ENCODE measurements at places on chromosomes 5 and 9.

DNA sequence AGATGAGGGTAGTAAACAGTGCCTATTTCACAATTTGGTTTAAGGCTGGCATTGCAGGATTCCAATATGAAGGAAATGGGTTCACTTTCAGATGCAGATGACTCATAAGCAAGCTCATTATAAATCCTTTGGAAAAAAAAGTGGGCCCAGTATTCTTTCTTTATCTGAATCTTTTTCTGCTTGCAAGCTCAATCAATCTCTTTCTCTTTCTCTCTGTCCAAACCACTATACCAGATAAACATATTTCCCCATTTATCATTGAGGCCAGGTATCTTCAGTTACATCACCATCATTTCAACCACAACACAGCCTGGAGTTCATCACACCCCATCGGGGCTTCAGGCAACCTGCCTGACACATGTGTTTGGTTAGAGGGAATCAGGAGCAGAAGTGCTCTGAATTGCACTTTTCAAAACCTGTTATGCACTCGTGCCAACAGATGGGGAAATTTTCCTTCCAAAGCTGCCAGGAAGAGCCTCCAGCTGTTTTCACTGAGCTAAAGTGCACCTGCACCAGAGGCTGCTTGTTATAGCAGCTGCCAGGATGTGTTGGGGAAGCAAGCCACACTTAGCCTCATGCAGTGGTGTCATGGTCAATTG lies 30.0 kb upstream of the MAMDC2 start:
- DNase-seq, result peak; percentile 40

DNA sequence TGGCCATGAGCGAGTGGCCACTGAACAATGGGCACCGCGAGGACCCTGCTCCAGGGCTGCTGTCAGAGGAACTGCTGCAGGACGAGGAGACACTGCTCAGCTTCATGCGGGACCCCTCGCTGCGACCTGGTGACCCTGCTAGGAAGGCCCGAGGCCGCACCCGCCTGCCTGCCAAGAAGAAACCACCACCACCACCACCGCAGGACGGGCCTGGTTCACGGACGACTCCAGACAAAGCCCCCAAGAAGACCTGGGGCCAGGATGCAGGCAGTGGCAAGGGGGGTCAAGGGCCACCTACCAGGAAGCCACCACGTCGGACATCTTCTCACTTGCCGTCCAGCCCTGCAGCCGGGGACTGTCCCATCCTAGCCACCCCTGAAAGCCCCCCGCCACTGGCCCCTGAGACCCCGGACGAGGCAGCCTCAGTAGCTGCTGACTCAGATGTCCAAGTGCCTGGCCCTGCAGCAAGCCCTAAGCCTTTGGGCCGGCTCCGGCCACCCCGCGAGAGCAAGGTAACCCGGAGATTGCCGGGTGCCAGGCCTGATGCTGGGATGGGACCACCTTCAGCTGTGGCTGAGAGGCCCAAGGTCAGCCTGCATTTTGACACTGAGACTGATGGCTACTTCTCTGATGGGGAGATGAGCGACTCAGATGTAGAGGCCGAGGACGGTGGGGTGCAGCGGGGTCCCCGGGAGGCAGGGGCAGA lies 53.3 kb downstream of the JADE2 start:
- no peak for DNase-seq

GRCh38 chr9:38211002-38211401 lies 142.0 kb upstream of the SHB start:
- no peak for DNase-seq

- no peak for DNase-seq
Measured at GRCh38 chr5:80662108-80662507, 7.3 kb upstream of the DHFR start.

DNA sequence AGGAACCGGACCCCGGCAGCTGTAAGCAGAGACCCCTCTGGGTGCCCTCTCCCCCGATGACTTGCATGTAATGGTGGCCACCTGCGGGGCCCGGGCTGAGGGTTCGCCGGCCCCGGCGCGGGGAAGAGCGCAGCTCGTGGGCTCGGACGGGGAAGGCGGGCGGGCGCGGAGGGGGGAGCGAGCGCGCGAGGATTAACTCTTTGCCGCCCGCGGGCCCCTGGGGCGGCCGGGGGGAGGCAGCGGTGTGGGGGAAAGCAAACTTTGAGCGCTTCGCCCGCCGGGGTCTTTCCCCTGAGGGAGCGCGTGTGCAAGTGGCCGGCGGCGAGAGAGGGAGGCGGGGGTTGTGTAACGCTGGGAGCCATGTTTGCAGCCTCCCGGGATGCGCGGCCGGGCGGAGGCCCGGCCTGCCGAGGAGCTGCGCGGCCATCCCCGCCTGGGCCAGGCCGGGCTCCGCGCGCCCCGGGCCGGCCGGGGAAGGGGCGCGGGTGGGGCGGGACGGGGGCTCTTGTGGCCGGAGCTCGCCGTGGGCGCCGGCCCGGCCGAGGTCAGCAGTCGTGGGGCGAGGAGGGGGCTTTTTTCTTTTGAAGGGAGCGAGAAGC lies 547 bp downstream of the ANP32B start:
- DNase-seq, result peak; percentile 35

- no peak for DNase-seq
Measured at GRCh38 chr5:33828626-33829308, 63.0 kb downstream of the ADAMTS12 start.

DNA sequence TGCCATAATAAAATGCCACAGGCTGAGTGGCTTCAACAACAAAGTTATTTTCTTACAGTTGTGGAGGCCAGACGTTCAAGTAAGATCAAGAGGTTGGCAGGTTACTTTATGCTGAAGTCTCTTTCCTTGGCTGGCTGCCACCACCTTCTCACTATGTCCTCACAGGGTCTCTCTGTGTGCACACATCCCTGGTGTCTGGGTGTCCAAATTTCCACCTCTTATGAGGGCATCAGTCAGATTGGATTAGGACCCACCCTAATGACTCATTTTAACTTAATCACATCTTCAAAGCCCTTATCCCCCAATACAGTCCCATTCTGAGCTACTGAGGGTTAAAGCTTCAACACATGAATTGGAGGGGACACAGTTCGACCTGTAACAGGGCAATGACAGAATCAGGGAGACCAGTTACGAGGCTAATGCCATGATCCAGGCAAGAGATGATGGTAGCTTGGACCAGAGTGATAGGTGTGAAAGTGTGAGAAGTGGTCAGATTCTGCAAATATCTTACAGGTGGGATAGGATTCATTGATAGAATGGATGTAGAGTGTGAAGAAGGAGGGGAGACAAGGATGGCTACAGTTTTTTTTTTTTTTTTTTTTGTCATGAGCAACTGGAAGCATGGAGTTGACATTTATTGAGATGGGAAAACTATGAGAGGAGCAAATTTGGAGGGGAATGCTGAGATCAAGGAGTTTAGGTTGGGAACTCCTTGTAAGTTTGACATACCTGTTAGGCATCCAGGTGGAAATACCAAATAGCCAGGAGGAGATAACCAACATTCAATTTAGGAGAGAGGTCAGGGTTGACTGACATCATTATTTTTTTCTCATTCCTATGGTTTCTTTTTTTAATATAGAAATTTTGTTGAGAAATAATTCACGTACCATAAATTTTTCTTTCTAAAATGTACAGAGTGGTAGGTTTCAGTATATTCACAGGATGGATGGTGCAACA lies 39.6 kb upstream of the FGF1 start:
- no peak for DNase-seq

DNA sequence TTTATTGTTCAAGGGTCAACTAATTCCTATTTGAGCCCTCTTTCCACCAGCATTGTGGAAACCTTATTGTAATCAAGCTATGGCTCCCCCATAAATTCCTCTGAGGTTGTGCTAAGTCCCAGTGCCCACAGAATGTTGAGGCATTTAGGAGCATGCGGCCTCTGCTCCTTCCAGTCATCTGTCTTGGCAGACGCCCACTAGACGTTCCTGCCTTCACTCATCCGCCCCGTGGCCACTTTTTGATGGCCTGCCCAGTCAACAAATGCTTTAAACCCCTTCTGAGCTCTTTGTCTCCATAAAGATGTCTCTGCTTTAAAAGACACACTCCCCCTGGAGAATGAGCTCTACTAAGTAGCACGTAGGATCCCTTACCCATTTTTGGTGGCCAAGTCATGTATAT lies 104.7 kb downstream of the GAS1 start:
- DNase-seq, result no peak

GRCh38 chr5:123156577-123157296 lies 67.7 kb downstream of the PRDM6 start:
- no peak for DNase-seq

DNA sequence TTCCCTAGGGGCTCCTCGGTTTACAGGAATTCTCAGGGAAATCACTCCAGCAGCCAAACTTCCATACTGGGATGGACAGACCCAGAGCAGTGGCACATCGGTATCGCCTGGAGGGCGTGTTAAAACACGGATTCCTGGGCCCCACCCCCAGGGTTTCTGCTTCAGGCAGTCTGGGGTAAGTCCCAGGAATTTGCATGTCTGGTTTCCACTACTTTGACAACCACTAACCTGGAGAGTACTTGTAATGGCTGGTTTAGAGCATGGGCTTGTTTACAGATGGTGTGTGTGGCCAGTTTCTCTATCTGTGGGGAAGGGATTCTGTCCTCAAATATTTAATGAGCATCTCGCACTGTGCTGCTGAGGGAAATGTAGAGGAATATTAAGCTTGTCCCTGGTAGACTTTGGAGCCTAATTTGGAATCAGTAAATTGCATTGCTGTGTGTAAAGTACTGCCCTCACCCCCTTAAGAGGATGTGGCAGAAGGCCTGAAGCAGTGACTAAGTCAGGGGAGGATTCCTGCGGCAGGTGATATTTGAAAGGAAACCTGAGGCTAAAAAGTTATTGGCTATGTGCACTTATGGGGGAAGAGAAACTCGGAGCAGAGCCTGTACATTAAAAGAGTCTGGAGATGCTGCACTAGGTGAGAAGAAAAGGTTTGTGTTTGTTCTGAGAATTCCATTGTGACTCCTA lies 18.6 kb upstream of the TJP2 start:
- peak; percentile 69 for DNase-seq

DNA sequence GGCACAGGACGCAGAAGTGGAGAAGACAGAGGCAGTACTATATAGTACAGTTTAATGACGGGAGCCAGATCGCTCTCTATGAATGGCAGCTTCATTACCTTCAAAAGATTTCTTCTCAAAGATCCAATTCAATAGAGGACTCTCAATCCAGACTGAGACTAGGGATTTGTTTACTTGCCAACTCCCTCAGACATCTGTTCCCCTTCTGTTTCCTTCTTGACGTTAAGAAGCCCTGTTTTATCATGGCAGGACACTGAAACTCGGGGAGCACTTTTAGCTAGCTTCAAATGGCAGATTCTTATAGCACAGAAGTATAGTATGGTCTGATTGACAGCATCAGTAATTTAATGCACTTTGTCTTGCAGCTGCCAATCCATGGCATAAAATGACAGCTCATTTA lies 747.3 kb upstream of the C9orf72 start:
- no peak for DNase-seq

GRCh38 chr5:160961038-160961437 lies 109.0 kb upstream of the ATP10B start:
- DNase-seq, result no peak

DNA sequence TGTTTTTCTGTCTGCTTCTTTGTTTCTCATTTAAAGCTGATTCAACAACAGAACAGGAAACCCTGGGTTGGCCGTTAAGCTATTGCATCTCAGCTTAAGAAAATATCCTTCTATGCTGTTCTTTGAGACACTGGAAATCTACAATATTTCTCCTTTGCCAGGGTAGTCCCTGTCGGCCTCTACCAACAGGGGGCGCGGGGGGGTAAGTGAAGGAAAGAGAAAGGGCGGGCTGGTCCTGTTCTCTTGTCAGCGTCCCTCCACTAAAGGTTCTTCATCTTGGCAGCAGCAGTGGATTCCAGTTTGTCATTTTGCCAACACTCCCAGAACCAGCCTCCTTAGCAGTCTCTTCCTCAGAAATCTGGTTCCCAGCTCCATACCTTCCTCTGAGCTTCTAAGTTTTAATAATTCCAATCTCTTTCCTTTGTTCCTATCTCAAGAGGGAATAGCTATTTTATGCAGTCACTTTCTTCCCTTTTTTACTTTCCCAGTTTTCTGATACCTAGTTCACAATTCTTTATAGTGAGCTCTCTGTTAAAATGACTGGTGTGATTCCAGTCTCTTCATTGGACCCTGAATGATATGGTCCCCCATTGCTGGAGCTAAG lies 222.3 kb downstream of the GLIS3 start:
- no peak for DNase-seq

GRCh38 chr5:109485030-109485429 lies 75.3 kb upstream of the PJA2 start:
- peak; percentile 70 for DNase-seq

- DNase-seq, result no peak
Measured at GRCh38 chr9:121860213-121860612, 208.8 kb downstream of the DAB2IP start.

DNA sequence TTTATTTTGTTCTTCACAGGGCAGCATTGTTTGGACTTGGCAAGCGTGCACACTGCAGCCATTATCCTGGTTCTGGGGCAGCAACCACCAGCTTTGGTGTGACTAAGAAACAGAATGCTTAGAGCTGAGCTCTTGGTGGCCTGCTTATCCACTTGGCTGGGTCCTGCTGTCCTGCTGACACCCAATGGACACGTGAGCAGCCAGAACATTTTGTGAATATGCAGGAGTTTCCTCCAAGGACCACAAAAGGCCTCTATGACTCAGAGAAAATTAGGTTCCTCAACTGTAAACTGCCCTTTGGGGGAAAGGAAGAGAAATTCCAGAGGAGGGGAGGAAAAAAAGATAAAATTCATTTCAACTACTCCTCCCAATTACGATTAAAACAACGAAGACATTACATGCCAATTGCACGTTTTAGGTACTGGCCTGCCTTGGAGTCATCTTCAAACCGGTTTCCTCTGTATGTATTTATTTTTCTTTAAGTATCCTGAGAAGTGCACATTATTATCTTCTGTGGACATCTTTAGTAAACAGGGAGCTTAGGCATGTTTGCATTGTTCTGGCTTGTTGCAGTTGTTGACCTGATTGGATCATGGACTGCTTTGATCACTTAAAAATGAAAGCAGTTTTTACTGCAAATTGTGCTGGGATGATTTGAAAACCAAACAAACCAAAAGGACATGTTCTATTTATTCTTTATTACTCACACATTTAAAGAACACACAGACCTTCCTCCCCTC lies 82.3 kb upstream of the TLE4 start:
- peak; percentile 80 for DNase-seq

GRCh38 chr5:61949054-61949678 lies 356.8 kb upstream of the KIF2A start:
- DNase-seq, result no peak

- DNase-seq, result no peak
Measured at GRCh38 chr5:115766608-115767007, 49.9 kb downstream of the CDO1 start.

Measured in NCI-H510A treated with DMSO at 0.1 percent for 48 hours (cell line).